ENCODE measurements at places on chromosomes 13 and 19.

- DNase-seq = peak; percentile 18
Observed at GRCh38 chr19:7926021-7926726, at the start of gene CTXN1. CTXN1 (minus strand) TSS chr19:7926135; CDS start chr19:7925538, 597 bp downstream.

DNA sequence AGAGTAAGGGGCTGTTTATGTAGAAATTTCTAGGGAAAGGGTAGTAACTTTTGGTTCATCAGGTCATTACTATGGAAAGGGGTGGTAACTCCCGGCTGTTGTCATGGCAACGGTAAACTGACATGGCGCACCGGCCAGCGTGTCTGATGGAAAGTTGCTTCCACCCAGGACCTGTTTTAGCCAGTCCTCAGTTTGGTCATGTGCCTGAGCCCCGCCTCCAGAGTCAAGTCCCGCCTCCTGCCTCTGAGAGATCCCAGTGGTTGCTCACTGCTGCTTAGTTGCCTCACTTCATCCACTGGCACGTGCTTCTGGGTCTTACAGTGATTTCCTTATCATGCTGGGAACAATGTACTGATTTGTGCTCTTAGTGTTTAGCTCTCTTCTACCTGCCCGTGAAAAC lies 455.2 kb upstream of the ZNF507 start:
- no peak for DNase-seq

DNA sequence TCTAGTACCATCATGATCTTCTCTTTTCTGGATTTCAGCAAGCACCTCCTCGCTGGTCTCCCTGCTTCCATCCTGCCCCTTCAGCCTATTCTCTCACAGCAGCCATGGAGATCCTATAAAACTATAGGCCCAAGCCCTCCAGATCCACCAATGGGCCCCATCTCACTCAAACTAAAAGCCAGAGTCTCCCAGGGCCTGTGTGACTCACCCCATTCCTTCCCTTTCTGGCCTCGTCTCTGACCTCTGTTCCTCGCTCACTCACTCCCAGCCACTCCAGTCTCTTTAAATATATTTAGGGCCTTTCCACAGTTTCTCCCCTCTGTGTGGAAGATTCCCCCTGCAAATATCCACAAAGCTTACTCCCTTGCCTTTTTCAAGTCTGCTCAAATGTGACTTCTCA lies 89.7 kb downstream of the HSPH1 start:
- no peak for DNase-seq

GRCh38 chr19:46100344-46100743 lies 24.1 kb downstream of the IGFL3 start:
- no peak for DNase-seq

- DNase-seq = no peak
Observed at GRCh38 chr13:98171900-98172589, 5.0 kb downstream of the RNF113B start.

DNA sequence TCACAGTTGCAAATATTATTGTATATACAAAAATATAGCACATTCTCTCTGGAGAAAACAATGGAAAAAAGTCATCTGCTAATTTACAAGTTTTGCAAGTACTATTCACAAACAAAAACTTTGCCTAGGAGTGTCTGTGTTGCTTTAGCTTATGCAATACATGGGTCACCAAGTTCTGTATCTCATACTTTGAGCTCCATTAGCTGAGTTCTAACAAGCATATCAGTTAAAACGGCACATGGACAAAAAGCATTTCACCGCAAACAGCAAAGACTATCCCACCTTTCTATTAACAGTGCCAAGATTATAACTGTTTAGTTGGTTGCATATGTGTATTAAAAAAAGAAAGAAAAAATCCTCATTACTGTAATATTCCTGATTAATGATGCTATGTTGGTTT lies 4.6 kb downstream of the SPRY2 start:
- DNase-seq = no peak

Measured in NCI-H510A treated with DMSO at 0.1 percent for 48 hours (cell line).